CD4-positive, alpha-beta T cell (primary cell): ENCODE measurements at places on chromosomes 4 and X.

GRCh38 chrX:148441387-148441786 is 59.0 kb upstream of the AFF2 start:
- DNase-seq, result no peak
- H3K27ac ChIP-seq, result no peak overlapping the region
- no peak overlapping the region for H3K4me3 ChIP-seq

GRCh38 chr4:86448871-86449270 is 89.0 kb upstream of the MAPK10 start:
- H3K4me1 ChIP-seq, result no peaks in the 10 kb centered on the region
- H3K27me3 ChIP-seq, result no peaks in the 10 kb centered on the region
- no peak overlapping the region for H3K4me3 ChIP-seq
- no peak for DNase-seq

- H3K27me3 ChIP-seq, result no peaks in the 10 kb centered on the region
- no peak for DNase-seq
- no peaks in the 10 kb centered on the region for H3K36me3 ChIP-seq
- peak overlapping the region; percentile 30 for H3K27ac ChIP-seq
- peaks cover 46% of the 10 kb centered on the region for H3K4me1 ChIP-seq
- no peak overlapping the region for H3K4me3 ChIP-seq
Observed at GRCh38 chrX:19840899-19841648, 46.3 kb downstream of the SH3KBP1 start.

DNA sequence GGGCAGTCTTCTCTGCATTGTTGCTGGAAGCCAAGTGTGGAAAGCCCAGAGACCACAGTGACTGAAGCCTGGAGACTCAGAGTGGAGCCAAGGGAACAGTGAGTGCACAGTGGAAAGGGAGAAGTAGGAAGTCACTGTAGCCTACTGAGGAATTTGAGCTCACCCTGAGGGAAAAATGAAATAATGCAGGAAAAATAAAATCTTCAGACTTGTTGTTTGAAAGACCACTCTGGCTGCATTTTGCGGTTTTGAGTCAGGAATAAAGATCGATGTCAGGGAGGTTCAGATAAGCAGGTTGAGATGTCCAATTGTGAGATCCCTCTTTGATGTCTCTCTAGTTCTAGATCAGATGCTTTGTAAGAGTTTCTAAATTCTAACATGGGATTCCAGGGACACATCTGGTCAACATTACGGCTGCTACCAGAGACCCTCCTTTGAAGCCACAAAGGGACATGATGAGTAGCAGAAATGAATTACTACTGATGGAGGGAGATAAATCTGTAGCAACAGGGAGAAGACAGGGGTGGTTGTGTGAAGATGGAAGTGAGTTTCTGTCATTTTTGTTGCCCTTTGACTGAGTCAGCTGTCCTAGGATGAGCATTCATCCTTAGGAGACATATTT is 8.4 kb downstream of the ADH4 start:
- no peak for DNase-seq
- no peak overlapping the region for H3K27ac ChIP-seq
- H3K36me3 ChIP-seq, result no peaks in the 10 kb centered on the region
- H3K27me3 ChIP-seq, result no peaks in the 10 kb centered on the region
- H3K4me1 ChIP-seq, result no peaks in the 10 kb centered on the region
- H3K4me3 ChIP-seq, result no peak overlapping the region

DNA sequence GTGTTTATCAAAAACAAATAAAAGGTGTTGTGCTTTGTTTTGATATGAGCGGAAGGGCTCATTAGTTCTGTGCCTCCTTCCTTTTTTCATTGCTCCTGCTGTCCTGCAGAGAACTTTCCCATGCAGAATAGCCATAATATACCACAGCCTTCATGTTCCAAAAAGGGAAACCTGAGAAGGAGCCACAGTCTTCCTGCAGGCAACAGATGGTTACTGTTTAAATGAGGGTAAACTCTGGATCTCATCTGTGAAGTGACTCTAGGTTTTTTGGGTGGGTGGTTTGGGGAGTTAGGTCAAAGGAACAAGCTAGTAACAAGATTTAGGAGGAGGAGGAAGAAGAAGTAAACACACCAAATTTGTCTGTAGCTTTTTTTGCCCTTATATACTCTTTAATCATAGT is 131.8 kb downstream of the BMPR1B start:
- no peaks in the 10 kb centered on the region for H3K4me1 ChIP-seq
- no peak overlapping the region for H3K4me3 ChIP-seq
- no peaks in the 10 kb centered on the region for H3K27me3 ChIP-seq
- H3K36me3 ChIP-seq, result no peaks in the 10 kb centered on the region
- DNase-seq, result no peak

DNA sequence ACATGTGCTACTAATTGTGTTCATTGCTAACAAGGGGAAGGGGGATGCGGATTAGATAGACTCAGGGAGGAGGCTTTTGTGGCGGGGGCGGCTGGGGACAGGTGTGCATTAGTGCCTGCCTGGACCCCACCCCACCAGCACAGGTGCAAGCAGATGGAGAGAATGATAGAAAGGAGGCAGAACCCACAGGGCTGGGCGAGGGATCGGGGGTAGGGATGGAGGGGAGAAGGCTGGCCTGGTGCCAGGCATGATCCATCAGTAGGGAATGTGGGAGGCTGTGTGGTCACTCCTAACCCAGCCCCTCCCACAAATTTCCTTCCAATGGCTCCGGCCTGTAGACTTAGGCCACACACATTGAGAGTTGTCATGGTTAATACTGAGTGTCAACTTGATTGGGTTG is 30.5 kb upstream of the CRMP1 start:
- H3K27me3 ChIP-seq, result no peaks in the 10 kb centered on the region
- no peak overlapping the region for H3K4me3 ChIP-seq
- H3K27ac ChIP-seq, result no peak overlapping the region
- no peak for DNase-seq
- H3K36me3 ChIP-seq, result no peaks in the 10 kb centered on the region
- no peaks in the 10 kb centered on the region for H3K4me1 ChIP-seq

DNA sequence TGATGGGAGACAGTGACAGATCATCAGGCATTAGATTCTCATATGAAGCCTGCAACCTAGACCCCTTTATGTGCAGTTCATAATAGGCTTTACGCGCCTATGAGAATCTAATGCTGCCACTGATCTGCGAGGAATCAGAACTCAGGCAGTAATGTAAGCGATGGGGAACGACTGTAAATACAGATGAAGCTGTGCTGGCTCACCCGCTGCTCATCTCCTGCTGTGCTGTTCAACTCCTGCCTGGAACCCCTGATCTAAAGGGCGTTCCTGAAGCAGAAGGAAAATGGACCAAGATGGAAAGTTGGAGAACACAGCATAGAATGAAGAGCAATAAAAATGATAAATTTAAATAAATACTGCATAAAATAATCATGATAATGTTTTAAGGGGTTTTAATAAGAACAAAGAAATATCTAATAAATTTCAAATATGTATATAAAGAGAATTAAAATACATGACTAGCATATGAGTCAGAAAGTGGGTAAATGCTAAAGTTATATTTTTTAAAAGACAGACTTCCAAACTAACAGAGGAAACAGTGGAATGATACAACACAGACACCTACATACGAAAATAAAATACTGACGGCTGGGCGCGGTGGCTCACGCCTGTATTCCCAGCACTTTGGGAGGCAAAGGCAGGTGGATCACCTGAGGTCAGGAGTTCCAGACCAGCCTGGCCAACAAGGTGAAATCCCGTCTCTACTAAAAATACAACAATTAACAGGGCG is 59.2 kb downstream of the RBM47 start:
- no peaks in the 10 kb centered on the region for H3K4me1 ChIP-seq
- no peaks in the 10 kb centered on the region for H3K27me3 ChIP-seq
- no peak overlapping the region for H3K27ac ChIP-seq
- no peak for DNase-seq
- H3K4me3 ChIP-seq, result no peak overlapping the region
- H3K36me3 ChIP-seq, result no peaks in the 10 kb centered on the region

DNA sequence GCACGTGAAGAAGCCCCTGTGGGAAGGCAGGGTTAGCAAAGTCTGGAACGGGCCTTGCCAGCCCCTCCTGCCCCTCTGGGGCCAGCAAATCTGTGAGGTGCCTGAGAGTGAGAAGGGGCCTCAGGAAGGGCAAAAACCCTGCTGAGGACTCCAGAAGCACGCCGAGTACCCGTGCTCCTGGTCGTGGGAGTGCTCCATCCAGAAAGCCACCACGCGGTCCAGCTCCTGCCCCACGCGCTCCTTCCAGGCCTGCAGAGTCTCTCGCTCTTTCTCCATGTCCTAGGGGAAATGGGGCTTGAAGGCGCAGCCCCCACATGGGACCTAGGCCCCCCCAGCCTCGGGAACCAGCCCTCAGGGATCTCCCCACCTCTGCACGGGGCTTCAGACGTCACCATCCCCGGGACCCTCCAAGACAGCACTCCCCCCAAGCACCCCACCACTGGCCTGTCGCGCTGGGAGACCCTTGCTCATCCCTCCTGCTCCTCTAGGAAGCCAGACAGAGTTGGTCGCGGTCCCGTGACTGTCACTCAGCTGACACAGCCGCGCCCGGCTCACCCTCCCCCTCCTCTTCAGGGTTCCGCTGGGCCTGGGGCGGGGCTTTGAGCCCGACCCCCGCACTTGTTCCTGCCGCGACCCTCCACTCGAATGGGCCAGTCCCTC is at the start of gene RENBP:
Gene RENBP, minus strand, starts transcription at position 504 of the 660 bp plus-strand sequence. Its CDS starts 33 bp downstream, at position 471.
- peak within 1 kb of the TSS; percentile 54 for H3K4me3 ChIP-seq
- no peak for DNase-seq
- peaks cover 54% of the 10 kb centered on the region for H3K4me1 ChIP-seq

DNA sequence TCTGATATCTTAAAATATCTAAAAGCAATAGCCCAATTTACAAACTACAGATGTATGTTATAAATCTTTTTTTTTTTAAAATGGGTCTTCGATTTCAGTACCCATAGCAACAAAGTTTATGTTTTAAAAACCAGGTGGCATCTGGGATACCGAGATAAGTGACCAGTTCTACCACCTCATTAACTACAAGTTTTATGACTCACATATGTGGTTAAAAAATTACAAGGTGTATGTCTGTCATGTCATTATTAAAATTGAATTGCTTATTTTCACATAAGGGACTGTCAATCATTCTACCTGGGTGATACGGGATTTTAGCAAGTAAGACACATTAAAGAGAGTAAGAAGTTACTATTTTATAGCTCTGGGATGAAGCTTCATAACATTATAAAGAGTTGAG is 192.0 kb upstream of the ETNPPL start:
- H3K36me3 ChIP-seq, result no peaks in the 10 kb centered on the region
- H3K4me1 ChIP-seq, result no peaks in the 10 kb centered on the region
- DNase-seq, result no peak
- H3K27me3 ChIP-seq, result no peaks in the 10 kb centered on the region

DNA sequence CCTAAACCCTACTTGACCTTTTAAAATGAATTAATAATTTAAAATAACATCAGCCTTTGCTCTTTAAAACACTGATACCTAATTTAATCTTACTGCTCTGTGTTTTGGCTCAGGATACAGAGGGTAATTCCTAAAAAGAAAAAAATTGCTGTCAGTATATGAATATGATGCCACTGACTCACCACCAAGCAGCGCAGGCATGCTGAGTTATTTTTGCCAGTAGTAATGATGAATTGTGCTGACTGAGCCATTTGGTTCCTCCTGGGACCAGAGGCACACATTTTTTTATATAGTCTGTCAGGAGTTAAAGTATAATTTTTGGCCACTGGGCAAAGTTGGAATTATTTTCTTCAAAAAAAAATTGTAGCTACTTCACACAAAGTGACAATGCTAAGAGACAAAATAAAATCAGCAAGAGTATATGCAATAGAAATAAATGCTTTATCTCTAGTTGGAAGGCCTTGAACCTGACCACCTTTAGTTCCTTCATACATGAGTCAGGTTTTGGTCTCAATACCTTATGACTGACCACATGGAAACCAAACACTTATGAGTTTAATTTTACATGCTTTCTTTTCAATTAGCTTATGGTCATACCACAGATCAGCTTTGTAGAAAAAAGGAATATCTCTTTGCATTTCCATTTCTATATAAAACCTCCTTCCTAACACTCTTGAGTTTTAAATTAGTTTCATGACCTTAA is 115.1 kb downstream of the PPP3CA start:
- H3K27ac ChIP-seq, result no peak overlapping the region
- no peaks in the 10 kb centered on the region for H3K36me3 ChIP-seq
- H3K27me3 ChIP-seq, result no peaks in the 10 kb centered on the region
- H3K4me1 ChIP-seq, result no peaks in the 10 kb centered on the region

GRCh38 chr4:124329134-124329533 is 383.4 kb downstream of the ANKRD50 start:
- no peaks in the 10 kb centered on the region for H3K27me3 ChIP-seq
- H3K27ac ChIP-seq, result no peak overlapping the region
- no peaks in the 10 kb centered on the region for H3K36me3 ChIP-seq

DNA sequence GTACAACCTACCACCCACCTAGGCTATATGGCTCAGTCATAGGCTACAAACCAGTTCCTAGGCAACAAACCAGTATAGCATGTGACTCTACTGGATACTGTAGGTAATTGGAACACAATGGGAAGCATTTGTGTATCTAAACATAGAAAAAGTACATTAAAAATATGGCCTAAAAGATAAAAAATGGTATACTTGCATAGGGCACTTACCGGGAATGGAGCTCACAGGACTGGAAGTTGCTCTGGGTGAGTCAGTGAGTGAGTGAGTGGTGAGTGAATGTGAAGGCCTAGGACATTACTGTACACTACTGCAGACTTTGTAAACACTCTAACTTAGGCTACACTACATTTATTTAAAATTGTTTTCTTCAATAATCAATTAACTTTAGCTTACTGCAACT is 139.2 kb upstream of the RBPJ start:
- H3K36me3 ChIP-seq, result no peaks in the 10 kb centered on the region
- H3K4me3 ChIP-seq, result no peak overlapping the region
- no peaks in the 10 kb centered on the region for H3K27me3 ChIP-seq
- DNase-seq, result no peak
- H3K4me1 ChIP-seq, result no peaks in the 10 kb centered on the region
- H3K27ac ChIP-seq, result no peak overlapping the region

DNA sequence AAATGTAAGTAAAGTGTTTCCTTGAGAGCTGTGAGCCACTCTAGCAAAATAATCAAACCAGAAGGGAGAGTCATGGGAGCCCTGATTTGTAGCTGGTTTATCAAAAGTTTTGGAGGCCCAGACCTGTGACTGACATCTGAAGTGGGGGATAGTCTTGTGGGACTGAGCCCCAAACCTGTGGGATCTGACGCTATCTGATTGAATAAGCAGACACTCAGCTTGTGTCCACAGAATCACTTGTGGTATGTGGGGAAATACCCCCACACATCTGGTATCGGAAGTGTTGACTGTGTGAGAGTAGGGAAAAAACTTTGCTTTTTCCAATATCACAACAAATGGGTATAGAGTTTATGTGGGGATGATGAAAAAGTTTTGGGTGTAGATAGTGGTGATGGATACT is 35.4 kb downstream of the FUNDC1 start:
- no peaks in the 10 kb centered on the region for H3K36me3 ChIP-seq
- H3K4me1 ChIP-seq, result no peaks in the 10 kb centered on the region
- H3K27me3 ChIP-seq, result no peaks in the 10 kb centered on the region
- no peak for DNase-seq
- H3K4me3 ChIP-seq, result no peak overlapping the region
- H3K27ac ChIP-seq, result no peak overlapping the region

GRCh38 chr4:89586318-89586717 is 250.6 kb downstream of the SNCA start:
- no peak overlapping the region for H3K27ac ChIP-seq
- DNase-seq, result no peak
- H3K27me3 ChIP-seq, result no peaks in the 10 kb centered on the region
- no peaks in the 10 kb centered on the region for H3K36me3 ChIP-seq
- no peak overlapping the region for H3K4me3 ChIP-seq

- no peak overlapping the region for H3K4me3 ChIP-seq
- no peak overlapping the region for H3K27ac ChIP-seq
Observed at GRCh38 chr4:152021788-152022438, 261.1 kb upstream of the GATB start.
